ENCODE measurements at places on chromosomes 4 and X.
A peak's percentile ranks its signal among the peaks of the same experiment; 100 is the strongest.

- DNase-seq, result no peak
Measured at GRCh38 chrX:51931566-51932150, 38.2 kb downstream of the MAGED1 start.

DNA sequence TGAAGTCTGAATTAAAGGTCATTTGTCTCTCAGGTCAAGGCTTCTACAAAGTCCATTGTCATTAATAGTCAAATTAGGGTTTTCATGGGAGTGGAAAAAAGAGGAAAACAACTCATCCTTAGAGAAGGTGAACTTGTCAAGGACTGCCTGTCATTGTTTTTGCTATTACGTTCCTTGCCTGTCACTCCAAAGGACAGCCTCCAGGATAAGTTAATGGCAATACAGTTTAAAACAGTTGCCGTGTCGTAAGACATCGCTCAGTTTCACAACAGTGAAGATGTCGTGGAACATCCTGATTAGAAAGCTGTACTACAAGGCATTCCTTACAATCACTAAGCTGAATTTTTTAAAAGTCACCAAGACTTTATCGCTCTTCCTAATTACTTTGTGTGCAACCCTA, 466.8 kb upstream of the SMIM31 start:
- DNase-seq, result no peak

DNA sequence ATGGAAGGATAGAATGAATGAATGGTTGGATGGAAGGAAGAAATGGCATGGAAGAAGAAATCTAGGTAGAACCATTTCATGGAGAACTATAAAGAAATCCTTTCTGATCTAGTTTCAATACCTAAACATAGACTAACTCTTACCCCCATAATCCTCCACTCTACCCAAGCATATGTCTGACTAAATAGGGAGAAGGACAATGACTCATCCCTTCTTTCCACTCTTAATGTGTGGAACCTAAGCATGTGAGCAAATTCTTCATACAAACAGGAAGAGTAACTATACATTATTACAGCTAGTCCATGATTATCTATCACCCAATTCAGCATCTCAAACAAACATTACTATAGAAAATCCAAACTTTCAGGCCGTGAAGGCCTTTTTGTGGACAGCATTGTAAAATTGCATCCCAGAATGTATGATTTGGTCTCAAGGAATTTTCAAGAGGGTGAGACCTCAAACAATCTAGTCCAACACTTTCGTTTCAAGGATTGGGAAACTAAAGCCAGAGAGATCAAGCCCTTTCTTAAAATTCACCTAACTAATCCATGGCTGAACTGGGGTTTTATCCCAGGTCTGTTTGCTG, 11.2 kb downstream of the C1QTNF7 start:
- DNase-seq, result peak; percentile 29

GRCh38 chr4:38957261-38957815, 74.9 kb downstream of the TMEM156 start:
- no peak for DNase-seq

DNA sequence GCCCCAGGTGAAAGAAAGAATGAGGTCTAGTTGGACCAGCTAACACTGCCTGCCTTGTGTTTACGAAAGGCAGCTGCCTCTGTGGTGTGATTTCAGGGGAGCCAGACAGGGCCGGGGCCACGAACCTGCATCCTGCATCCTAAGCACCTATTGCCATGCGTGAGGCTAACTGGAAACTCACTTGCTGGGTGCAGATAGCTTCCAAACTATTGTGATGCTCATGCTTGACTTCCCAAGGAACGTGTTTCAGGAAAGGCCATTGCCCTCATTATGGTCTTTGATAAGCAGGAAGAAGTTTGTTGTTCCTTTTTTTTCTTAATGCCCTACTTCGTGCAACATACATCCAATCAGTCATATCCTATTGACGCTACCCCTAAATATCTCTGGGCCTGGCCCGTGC, 2.3 kb upstream of the IRF2 start:
- DNase-seq, result no peak

DNA sequence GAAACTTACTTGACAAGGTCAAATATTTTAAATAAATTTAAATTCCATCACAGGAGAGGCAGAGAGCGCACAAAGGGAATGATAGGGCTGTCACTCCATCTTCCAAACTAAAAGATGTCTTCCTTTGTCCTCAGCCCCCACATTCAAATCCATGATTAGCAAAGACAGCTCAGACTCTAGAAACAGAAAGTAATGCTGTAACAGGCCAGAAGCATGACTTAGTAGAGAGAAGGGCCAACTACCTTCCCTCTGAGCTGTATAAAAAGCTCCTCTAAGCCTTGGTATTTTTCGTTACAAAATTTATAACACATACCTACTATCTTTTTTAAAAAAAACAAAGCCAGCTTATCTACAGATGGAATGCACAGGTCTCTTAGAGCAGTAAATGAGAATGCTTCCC, 207.4 kb downstream of the MAPK10 start:
- no peak for DNase-seq

DNA sequence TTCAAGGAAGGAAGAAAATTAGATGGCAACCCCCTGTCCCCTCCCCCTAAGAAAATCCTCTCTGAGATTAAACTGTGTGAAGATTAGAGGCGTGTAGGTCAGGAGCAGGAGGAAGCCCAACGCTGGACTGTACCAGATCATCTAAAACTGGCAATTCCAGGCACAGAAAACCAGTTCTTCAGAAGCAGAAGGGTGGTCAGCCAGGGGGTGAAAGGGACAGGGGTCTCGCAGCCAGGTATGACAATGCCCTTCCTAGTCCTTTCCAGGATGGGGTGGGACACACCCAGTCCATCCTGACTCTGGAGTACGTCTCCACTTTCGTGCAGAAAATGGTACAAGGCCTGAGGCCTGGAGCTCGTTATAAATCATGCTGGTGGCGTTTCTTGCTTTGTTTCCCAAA, 3.3 kb upstream of the RHOH start:
- no peak for DNase-seq

DNA sequence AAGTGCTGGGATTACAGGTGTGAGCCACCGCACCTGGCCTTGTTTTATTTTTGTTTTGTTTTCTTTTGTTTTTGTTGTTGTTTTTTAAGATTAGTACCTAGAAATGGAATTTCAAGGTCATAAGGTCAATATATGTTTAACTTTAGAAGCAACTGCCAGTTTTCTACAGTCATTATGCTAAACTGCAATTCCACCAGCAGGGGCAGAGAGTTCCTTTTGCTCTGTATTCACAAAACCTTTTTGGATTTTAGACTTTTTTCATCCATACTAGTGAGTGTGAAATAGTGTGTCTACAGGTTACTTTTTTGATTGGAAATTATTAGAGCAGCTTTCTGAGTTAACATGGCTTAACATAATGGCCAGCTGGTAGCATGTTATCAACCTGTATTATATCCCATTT, 580.6 kb downstream of the TRIML1 start:
- no peak for DNase-seq
